Heart right ventricle (tissue), 16 donors: ENCODE measurements at places on chromosomes 1 and 21. TPM values are rescaled to one million over a fixed set of nuclear protein-coding genes. Genes with fewer than 3 reads are reported as not detected.

DNA sequence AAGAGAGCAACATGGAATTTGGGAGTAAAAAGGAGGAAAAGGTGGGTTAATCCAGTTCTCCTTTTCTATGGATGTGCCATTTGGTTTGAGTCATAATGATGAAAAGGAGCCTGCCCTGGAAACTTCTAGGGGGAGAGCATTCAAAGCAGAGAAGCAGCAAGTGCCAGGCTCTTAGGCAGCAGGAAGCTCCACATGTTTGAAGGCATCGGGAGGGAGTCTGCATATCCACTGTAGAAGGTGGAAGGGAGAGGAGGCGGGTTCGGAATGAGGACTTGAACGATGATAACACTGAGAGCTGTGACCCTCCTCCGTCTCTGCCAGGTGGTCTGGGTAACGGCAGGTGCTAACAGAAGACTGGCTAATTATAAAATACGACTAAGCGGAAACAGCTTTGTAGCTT lies 128.2 kb downstream of the RYR2 start:
- no peak for DNase-seq

Gene OR14K1
- not detected for total RNA-seq

- no peak for DNase-seq
Observed at GRCh38 chr1:50378770-50379169, 44.5 kb downstream of the DMRTA2 start.

- no peak for DNase-seq
Observed at GRCh38 chr1:235253219-235253962, 74.6 kb downstream of the ARID4B start.

GRCh38 chr21:26939601-26940111 lies 27.2 kb downstream of the ADAMTS5 start:
- DNase-seq: no peak

DNA sequence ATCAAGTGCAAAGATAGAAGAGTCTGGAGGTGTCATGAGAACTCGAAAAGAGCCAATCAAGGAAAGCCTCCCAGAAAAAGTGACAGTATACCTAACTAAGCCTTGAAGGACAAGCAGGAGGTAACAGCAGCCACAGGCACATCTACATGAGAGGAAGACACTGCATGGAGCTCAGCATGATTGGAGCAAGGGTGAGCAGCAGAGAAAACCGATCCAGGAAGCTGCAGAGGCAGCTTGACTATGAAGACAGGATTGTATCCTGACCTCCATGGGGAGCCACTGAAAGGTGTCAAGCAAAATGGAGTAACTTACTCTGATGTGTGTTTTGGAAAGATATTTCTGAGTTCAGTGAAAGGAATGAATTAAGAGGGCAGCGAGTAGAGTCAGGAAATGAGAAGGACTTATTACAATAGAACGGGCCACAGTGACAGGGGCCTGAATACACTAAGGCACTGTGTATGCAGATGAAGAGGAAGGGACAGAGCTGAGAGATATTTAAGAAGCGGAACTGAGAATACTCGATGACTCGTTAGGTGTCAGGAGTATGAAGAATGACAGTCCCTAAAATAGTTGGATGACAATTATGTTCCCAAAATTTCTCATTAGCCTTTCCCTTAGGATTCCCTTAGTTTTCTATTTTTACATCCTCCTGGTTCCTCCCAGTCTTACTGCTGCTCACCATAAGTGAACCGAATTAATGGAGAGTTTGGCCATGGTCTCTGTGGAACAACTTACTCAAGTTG lies 139.3 kb upstream of the NFIA start:
- no peak for DNase-seq

Gene CFHR1
- not detected for total RNA-seq

- DNase-seq: no peak
Observed at GRCh38 chr1:177862916-177863315, 106.9 kb downstream of the SEC16B start.

Gene NEGR1
- total RNA-seq: 18.3 TPM

DNA sequence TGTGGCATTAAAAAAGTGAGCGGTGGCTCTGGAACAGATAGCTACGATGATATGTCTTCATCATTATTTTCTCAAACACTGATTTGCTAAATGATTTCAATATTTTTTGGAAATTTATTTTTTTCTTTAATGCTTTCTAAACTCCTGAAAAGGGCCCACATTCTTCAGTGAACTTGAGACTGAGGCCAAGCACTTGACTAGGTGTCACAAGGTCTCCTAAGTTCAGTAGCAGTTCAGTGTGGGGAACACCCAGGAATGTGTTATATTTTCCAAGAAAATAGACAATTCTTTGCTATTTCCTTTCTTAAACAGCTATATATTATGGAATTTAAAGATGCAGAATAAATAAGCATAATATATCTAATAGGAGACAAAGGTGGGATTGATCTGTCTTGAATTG lies 850.9 kb downstream of the USP25 start:
- DNase-seq: no peak

GRCh38 chr1:186299570-186299969 lies 75.5 kb downstream of the TPR start:
- DNase-seq: no peak

DNA sequence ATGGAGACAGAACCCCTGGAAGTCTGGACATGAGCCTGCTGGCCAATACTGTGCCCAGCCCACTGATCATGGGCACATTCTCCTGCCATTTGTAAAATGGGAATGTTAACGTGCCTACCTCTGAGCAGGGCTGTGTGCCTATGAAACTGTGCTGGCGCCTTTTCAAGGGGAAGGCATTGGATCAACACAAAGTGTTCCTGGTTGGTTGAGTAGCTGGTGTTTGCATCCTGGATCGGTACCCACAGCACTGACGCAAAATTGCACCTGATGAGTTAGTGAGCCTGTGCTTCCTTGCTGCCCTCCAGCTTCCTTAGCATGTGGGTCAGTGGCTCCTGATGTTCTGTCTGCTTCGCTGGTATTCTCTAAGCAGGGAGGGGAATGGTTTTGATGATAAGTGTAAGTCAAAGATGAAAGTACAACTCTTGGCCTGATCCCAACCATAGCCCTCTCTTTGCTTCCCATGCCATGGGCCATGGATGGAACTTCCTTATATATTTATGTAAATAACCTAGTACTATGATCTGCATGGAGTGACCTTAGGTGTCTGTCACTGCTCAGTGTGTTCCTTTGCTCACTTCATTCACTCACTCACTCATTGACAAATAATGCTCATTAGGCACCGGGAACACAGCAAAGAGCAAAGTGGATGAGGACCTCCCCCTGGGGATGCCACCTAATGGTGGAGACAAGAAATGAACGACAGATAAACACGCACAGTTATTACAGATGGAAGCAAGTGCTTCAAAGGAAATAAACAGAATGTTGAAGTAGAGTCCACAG lies 22.7 kb downstream of the MAB21L3 start:
- DNase-seq: no peak

Gene HPDL
- total RNA-seq: 0.45 TPM
